GM13977 (cell line): ENCODE measurements at places on chromosomes 3 and 15.

DNA sequence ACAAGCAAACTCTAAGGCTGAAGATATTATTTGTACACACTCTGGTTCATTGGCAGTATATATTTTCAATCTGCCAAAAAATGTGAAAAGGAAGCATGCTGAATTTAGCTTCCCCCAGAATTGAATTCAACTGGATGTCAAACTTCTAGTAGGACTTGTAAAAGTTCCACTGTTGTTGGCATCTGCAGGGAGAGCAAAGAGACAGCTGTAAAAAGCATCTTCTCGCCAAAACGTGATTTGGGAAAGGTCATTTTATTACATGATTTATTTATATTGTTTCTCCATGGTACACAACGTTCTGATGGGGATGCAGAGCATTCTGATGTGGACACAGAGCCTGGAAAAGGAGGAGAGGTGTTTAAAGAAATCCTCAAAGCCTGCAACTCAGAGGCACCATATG is 196.7 kb upstream of the ADAMTS9 start:
- DNase-seq: no peak

GRCh38 chr15:51377038-51377786 is 35.8 kb downstream of the GLDN start:
- no peak for DNase-seq

GRCh38 chr3:150202711-150203110 is 205.4 kb upstream of the TSC22D2 start:
- no peak for DNase-seq

DNA sequence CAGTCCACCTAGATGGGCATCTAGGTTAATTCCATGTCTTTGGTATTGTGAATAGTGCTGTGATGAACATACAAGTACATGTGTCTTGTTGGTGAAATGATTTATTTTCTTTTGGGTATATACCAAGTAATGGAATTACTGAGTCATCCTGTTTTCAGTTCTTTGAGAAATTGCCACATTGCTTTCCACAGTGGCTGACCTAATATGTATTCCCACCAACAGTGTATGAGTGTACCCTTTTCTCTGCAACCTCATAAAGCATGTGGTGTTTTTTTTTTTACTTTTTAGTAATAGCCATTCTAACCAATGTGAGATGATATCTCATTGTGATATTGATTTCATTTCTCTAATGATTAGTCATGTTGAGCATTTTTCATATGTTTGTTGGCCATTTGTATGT is 86.0 kb upstream of the NDN start:
- DNase-seq: no peak

DNA sequence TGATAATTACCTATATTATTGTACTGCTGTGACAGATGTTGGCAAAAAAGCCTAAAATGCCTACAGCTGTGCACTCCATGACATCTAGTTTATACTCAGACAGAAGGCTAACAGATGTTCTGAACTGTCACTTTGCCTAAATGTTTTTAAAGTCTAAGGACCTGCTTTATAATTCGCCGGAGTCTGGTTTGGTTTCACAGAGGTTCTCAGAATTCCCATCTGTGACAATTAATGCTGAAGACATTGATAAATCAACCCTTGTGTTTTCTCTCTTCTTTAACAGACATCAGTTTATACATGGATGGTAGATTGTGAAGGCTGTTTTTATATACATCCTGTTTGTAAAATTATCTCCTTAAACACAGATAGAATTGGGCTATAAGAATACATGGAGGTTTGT is 19.8 kb upstream of the SOX2 start:
- DNase-seq: no peak

DNA sequence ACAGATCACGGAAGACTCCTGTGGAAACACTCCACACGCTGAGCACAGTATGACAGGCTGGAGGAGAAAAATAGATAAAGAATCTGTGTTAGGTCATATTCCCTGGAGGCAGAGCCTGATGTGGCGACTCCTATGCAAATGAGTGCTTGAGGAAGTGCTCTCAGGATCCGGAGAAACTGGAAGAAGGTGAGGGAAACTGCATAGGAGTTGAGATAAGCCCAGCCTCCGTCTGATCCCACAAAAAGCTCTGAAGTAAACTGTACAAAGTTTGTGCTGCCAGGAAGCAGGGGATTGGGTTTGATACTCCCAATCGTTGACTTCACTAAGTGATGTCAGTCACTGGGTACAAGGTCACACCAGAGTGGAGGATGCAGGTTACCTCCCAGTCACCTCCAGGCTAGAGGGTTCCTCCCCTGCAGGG is 33.4 kb downstream of the OSBPL10 start:
- no peak for DNase-seq

- DNase-seq: no peak
Measured at GRCh38 chr15:64698823-64699222, 76.6 kb downstream of the RBPMS2 start.

DNA sequence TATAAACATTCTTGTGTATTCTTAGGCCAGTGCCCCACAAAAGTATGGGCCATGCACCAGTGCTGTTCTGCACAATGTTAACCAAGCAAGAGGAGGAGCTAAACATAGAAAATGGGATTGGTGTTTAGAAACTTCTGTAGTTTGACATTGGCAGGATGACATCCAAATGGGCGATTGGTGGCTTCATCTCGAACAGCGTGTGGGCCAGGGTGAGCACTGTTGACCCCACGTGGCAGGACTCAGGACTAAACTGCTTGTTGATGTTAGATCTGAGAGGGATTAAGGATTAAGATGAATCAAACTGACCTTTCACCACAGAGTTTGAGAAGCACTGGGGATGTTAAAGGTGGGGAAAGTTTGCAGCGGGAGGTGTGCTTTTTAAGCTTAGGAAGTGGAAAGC is 31.9 kb downstream of the ZNF710 start:
- no peak for DNase-seq

DNA sequence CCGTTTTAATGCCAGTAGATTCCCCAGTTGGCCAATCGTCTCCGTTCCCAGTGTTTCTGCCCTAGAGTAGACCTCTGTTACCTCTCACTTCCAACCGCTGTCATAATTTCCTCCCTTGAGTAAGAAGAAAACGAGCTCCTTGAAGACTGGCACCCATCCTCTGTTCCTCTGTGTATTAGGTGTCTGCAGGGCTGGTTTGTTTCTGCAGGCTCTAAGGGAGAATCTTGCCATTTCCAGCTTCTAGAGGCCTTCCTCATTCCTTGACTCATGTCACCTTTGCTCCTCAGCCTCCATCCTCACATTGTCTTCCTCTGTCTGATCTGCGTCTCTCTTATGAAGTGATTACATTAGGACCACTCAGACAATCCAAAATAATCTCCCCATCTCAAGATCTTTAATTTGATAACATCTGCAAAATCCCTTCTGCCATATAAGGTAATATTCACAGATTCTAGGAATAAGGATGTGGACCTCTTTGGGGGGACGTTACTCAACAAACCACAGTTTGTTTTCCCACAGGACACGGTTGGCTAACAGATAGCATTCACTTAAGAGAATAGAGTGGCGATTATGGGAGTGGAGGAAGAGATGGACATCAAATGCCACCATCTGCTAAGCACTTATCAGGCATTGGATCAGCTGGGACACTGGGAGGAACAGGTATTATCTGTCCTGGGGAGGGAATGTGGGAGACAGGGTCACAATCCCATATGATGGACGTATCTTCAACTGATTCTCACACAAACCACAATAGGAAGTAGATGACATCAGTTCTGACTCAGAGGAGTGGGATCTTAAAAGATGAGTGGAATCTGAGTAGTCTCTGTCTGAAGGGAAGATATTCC is 17.1 kb downstream of the ARHGAP31 start:
- DNase-seq: no peak

DNA sequence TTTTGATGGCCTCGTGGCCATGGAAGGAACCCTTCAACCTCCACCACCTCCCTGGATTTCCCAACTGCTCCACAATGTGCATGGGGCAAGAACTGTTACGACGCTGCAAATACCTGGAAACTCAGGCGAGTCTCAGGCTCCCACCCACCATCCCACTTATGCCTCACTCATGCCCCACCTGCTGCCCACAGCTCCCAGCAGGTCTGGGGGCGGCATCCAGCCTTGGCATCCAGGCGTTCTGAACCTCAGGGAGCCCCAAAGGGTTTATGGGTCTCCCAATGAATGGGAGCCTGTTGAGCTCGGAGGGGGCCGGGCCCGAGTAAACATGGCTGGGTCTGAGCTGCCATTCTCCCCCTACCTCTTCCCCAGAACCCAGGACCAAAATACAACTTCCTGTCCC is 2.0 kb upstream of the PTH1R start:
- no peak for DNase-seq

DNA sequence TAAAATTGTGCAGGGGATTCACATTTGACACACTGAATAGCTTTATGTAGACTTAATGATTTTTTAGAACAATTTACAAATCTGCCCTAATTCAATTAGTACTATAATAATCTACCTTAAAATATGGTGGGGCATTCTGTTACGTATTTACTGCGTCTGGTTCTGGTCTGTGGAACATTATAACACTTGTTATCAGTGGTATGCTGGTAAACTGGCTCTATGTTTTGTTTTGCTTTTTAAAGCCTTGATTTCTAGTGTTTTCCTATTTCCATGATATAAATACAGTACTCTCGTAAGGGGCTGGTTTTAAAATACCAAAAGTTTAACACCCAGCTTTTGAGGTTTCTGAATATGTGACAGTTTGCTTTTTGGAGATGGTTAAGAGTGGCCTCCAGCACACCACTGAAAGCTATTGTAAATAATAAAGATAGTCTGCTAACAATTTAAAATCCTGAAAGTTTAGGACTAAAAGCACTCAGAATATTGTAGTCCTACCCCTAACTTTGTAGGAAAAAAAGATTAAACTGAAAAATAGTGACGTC is 65.6 kb upstream of the CD47 start:
- DNase-seq: no peak

GRCh38 chr15:52337198-52337853 is 41.7 kb upstream of the MYO5C start:
- DNase-seq: no peak

DNA sequence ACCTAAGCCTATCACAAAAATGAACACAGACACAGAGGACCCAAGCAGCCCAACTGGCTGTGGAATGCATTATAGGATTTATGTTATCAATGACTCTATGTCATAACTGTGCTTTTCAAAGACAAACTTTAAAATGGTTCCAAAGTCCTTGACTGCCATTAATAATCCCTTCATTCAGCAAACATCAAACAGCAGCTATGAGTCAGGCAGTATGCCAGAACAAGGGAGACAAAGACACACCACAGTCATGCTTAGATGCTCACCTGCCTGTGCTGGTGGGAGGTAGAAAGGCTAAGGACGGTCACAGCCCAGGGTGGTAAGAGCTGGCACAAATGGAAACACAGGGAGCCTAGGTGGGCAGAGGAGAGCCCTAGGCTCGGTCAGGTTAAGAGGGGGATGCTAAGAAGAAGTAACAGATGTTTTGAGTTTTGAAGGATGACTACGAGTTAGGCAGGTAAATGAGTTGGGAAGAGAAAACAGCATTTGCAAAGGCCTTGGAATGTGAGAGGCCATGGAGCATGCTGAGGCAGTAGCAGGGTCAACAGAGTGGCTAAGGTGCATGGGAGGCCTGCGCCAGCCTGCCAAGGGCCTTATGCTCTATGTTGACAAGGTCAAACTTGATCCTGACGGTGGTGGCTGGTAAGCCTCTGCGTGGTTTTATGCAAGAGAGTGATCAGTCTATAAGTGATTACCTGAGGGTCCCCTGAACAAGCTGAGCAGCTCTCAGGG is 23.0 kb downstream of the NMNAT3 start:
- DNase-seq: no peak

- DNase-seq: no peak
Measured at GRCh38 chr15:81254277-81254915, 57.7 kb downstream of the IL16 start.

GRCh38 chr15:74463634-74464033 is 2.7 kb upstream of the UBL7 start:
- no peak for DNase-seq

DNA sequence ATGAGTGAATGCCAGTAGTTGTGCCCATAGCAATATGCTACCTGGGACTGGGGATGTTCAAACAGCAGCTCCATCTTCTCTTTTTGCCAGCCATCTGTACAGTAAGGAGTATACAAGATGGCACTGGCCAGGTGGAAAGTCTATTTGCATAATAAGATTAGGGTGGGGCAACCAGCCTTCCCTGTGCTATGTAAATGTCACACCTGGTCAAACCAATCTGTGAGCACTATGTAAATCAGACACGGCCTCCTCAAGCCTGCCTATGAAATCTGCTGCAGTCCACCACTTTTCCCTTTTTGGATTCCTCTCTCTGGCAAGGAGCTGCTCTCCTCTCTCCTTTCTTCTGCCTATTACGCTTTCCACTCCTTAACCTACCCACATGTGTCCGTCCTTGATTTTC is 53.0 kb downstream of the C3orf80 start:
- DNase-seq: no peak

DNA sequence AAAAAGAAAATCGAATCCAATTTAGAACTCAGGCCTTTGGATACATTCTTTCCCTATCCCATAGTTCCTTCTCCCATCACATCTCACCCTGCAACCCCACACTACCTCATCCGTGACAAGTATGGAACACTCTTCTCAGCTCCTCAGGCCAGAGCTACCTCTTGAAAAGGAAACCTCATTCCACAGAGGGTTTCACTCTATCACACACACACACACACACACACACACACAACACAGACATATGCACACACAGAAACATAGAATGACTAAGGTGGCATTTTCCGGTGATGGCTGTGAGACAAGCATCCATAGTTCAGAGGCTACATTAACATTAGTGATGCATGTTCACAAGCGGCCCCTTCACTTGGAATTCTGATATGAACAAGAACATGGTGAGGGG is 122.0 kb upstream of the HES1 start:
- DNase-seq: no peak

DNA sequence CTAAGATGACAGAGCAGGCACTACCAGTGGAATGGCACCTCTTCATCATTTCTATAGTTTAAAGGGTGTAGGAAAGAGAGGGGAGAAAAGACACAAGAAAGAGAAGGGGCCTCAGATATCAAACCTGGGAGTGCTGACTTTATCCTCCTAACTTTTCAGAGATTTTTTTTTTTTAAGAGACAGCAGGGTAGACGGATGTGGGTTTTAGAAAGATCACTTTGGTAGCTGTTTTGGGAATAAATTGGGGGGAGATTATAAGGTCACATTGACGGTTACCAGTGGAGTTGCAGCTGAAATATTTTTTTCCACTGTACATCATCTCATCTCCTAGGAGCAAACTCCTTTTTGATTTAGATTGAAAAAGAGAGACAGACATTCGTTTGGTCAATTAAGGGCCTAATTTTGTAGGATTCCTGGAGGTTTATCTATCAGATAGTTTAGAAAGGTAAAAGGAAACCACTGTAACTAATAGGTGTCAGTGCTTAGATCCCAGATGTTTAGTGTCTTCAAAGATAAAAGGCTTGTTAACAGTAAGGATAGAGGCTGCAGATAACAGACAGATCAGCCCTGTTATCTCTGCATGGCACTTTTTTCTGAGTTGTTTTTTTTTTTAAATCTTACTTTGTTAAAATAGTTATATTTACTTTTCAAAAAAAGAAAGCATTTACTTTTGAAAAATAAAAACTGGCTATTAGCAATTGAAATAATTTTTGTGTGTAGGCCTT is 1057.0 kb downstream of the IGSF11 start:
- DNase-seq: no peak
